ENCODE measurements at places on chromosomes 1 and 21.

- no peak for DNase-seq
Measured at GRCh38 chr1:119917304-119918055, 21.2 kb upstream of the ADAM30 start.

GRCh38 chr1:108829498-108829916 is 27.4 kb downstream of the AKNAD1 start:
- DNase-seq, result no peak

- no peak for DNase-seq
Measured at GRCh38 chr1:100735244-100735643, 15.7 kb downstream of the VCAM1 start.

DNA sequence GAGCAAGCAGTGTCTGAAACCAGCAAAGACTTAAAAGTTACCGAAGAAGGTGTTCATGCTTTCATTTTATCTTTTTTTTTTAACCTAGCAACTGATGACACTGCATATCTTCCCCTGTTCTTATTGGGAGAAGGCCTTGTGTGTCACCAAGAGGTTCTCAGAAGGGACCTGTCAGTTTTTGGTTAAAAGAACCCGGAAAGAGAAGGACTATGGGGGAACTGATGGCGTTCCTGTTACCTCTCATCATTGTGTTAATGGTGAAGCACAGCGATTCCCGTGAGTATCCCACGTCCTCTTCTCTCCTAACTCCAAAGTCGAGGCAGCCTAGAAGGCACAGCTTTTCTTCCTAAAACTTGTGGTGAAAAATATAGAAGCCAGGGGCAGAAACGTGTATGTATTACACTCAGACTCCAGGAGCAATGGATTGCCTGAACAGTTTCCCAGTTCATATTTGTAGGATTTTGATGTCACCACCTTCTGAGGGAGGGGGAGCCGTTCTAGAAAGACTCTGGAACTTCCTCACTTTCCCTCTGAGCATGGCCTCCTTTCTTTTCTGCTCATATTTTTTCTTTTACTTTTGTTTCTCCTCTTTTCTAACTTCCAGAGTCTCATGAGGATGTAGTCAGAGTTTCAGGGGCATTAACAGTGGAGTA is at the start of gene MR1:
TSS of gene MR1 (plus strand) at position 185 of the 653 bp plus-strand sequence. CDS start at position 210, 25 bp downstream.
- DNase-seq, result no peak

DNA sequence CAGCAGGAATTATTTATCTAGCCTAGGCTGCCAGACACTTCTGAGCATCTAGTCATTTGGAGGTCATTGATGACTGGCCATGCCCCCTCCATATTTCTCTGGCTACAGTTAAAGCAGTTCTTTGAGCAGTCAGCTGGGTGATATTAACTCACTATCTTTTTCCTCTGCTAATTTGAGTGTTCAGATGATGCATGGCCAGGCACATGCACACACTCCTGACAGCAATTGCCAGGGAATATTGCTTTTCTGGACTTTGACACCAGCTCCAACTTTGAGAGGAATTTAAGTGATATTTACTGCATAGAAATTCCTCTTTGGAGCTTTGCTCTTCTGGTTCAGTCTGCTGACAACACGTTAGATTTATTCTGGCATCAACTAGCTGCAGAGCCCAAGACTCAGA is 52.6 kb downstream of the CD247 start:
- no peak for DNase-seq
